ENCODE measurements at places on chromosomes 16 and 17.

DNA sequence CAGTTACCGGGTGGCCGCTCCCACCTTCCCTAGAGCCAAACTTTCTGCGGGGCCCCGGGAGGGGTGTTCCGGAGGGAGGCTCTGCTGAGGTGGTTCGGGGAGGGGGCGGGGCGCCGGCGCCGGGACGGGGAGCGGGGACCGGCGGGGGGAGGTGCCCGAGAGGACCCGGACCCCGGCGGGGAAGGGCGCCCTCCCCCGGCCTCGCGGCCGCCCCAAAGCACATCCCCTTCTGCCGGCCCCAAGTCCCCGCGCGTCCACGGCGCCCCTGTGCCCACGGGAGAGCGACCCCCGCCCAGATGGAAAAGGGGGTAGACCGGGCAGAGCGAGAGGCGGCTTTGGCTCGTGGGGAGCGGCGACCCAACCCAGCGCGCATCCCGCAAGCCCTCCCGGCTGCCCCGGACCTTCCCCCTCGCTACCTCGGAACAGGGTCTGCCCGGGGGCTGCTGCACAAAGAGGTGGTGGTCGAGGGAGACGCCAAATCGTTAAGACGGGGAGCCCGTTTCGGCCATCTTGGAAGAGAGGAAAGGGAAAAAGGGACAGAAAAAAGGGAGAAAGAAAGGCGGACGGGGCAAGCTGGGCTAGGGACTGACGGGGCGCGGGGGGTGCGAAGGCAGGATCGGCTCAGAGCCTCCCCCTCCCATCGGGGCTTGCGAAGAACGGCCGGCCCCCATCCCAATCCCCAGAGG is 530 bp downstream of the PCGF2 start:
- peak; percentile 90 for DNase-seq

GRCh38 chr17:68580236-68580770 is 20.9 kb downstream of the FAM20A start:
- DNase-seq = no peak

DNA sequence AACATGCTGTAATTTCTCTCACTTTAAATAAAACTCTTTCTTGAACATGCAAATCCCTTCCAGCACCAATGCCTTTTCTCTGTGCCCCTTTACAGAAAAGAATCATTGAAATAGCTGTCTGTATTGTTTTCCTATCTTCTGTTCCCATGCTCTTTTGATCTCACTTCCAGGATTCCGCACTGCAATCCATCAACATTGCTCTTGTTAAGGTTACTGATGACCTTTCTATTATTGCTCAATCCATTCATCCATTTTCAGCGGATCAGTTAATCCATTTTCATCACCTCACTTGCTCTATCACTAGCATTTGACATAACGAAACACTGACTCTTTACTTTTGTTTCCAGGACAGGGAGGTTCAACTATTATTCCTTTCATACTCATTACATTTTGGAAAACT is 130.5 kb downstream of the ABCA8 start:
- DNase-seq = no peak

DNA sequence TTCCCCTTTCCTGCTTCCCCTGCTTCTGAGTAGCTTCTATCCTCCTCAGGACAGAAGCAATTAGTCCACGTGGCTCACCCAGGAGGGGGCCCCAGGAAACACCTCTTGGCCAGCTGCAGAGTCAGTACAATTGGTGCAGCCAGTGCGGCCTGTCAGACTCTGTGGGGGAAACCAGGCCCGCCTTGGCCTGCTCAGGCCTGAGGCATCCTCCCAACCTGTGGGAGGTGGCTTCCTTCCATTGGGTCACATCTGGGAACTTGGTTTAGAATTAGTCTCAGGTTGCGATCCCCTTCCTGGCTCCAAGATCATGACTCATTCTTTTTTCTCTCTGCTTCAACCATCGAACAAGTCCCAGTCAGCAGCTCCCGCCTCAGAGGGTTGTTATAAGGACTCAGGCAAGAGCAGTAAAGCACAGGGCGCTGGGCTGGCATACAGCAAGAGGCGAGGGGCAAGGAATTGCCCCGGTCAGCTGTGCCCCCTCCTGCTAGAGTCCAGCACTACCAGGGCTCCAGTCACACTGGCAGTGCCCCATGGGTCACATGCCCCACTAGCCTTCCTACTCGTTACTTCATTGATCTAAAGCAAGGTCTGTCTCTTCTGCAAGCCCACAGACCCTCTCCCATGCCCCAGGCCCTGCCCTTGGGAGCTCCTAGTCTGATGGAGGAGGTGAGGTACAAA is 8.1 kb upstream of the EPX start:
- no peak for DNase-seq

GRCh38 chr17:82212331-82213250 is at the start of gene CCDC57:
Gene CCDC57 (minus strand): TSS chr17:82212842. CDS start chr17:82201944, 10,898 bp downstream.
- peak; percentile 99 for DNase-seq

GRCh38 chr16:88526008-88526905 is 43.9 kb upstream of the ZC3H18 start:
- DNase-seq = no peak
